Uterus (tissue), 4 donors: ENCODE measurements at places on chromosomes 5 and 9.
A peak's percentile ranks its signal among the peaks of the same experiment; 100 is the strongest.

GRCh38 chr5:140677947-140678346 is 4.6 kb upstream of the DND1 start:
- DNase-seq: no peak

GRCh38 chr5:109865637-109866036 is 175.9 kb downstream of the MAN2A1 start:
- DNase-seq: peak; percentile 59

GRCh38 chr9:33256236-33256635 is 8.3 kb downstream of the BAG1 start:
- DNase-seq: no peak

DNA sequence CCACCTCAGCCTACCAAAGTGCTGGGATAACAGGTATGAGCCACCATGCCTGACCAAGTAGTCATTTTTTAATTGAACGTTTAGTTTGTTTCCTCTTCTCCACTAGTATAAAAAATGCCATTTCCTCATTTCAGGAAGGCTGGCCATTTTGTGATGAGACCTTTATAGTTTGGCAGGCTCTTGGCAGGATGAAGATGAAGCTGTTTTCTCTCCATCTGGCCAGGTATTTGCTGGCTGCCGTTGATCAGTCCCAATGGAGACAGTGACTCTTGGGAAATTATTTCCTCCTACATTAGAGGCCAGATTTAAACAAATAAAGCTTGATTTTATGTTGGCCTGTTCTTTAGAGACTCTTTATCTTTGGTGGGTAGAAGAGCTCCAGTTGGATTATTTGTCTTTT is 199.0 kb downstream of the ARHGAP26 start:
- DNase-seq: no peak

DNA sequence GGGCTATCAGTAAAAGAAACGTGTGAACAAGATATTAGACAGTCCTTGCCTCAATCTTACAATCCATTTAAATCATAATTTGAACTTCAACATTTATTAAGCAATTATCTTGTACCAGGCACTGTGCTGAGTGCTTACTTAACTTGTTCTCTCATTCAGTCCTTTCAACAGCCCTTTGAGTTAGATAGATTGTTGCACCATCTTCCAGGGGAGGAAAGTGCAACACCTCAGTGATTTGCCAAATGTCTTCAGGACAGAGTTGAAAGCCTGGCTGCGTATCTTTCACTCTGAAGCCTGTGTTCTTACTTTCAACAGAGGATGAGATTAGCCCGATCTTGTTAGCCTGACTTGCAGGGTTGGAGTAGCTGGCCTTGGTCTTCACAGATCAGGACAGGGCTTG is 34.2 kb upstream of the SUB1 start:
- no peak for DNase-seq

- no peak for DNase-seq
Measured at GRCh38 chr9:136023410-136024225, 62.4 kb upstream of the UBAC1 start.

DNA sequence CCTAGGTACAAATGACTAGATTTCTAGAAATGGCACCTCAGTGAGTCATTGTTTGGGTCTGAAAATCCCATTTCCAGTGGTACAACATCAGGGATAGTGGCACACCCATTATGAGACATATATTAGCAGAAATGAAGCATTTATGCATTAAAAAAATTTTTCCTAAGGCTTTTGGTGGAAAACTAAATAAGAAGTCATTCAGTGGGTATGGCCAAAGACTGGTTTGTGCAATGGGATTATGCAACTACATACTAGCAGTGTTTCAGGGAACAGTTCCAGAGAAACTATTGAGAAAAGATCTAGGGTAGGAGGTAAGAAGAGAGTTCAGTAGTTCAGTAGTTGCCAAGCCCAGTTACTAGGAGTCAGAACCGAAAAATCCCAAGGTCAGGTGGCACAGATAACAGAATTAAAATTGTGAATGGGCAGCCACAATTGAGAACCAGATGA is 106.5 kb upstream of the HAPLN1 start:
- no peak for DNase-seq

- no peak for DNase-seq
Measured at GRCh38 chr5:144844086-144844485, 673.4 kb downstream of the KCTD16 start.
